ENCODE measurements at places on chromosomes 6 and 20.

GRCh38 chr6:127933852-127934840 lies 33.3 kb upstream of the THEMIS start:
- DNase-seq: no peak

DNA sequence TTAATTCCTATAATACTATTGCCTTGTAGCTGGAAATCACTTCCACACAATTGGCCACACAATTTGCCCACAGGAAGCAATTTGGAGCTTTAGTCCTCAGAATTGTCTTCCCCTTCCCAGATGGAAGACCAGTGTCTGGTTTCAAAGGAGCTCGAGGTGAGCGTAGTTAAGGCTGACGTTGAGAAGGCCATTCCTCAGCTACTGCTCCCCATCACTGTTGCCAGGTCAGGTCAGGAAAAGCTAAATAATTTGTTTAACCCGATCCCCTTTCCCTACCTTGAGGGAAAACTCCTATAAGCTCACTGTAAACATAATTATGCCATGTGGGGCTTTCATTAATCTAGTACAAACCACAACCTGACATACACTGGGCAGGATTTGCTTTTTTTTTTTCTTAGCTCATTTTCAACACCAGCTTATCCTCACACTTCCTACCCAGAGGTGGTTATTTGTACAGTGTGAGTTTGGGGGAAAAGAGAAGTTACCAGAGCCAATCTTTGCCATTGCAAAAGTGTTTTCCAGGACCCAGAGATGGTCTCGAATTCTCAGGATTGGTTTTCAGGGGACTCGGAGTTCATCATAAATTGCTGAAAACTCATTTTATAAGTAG lies 242.7 kb downstream of the CLIC5 start:
- DNase-seq: no peak

DNA sequence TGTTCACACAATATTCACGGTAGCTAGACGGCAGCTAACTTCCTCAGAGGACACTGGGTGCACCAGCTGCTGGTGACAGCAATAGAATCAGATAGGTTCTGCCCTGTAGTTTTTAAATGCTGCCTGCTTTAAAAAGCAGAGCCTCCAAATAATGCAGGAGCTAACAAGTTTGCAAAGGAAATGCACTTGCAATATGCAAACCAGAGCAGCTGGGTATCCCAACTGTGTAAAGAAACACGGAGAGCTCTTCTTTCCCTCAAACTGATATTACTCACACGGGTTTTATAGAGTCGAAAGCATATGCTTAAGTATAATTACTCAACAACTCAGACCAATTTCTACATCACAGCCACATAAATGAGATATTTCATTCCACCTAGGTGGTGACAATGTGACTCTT lies 432.7 kb downstream of the TFAP2A start:
- no peak for DNase-seq

DNA sequence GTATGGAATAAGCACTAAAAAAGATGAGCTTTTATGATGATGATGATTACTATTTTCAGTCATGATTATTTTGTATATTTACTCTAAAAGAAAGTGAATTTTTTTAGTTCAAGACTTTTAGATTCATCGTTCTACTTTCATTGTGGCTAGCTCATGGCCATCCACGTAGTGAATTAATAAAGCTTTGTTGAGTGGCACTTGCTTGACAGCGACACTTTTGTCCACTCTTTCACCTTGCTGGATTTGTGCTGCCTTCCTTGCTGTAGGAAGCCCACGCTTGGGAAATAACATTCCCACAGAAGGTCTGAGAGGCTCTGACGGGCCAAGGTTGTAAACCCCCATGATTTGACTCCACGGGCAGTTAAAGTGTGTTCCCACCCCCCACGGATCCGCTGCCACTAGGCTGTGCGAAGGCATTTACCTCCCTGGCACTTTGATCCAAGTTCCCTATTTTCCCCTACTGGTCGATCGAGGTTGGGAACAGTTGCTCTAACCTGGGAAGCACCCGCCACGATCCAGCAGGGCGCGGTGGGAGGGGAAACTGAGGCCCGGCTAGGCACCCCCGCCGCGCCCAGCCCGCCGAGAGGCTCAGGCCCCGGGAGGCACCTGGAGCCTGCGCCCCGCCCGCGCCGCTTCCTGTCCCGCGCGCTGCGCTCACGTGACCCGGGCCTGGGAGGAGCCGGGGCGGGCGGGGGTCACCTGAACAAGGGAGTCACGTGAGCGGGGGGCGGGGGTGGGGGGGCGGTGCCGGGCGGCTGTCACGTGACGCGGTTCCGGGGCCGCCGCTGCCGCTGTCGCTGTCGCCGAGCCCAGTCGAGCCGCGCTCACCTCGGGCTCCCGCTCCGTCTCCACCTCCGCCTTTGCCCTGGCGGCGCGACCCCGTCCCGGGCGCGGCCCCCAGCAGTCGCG lies at the start of gene IGF2R:
TSS of gene IGF2R (plus strand) at position 788 of the 909 bp plus-strand sequence. CDS start 165 bp downstream, outside the sequence.
- peak; percentile 97 for DNase-seq

DNA sequence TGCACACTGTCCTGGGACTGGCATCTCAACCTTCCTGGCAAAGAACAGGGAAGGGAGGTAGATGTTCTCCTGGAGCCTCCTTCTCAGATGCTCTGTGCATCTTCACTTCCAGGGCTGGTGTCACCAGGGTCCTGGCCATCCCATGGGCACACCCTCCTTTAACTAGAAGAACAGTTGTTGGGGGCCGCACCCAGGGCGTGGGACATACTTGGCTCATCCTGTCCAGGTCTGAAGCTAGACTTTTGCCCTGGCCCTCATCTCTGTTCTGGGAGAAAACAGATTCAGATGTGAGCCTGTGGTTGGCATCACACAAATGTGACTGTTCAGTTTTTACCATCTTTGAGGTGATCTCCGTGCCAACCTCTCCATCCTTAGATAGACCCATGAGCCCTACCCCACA lies 41.6 kb downstream of the FOXC1 start:
- DNase-seq: no peak

DNA sequence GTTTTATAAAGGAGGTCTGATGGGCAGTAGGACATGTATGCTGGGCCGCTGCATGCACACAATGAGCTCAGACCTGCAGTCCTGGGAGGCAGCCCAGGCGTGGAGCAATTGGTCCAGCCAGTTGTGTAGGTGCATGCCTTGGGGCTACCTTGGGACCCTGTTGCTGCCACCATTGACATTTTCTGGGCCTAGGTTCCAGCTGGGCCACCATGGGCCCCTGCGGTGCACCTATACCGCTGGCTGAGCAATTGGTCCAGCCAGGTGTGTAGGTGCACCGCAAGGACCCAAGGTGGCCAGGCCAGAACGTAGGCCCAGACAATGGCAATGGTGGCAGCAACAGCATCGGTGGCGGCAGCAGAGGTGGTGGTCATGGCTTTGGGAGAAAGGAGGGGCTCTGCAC lies 143.9 kb downstream of the PXDC1 start:
- no peak for DNase-seq

GRCh38 chr20:23995905-23996666 lies 7.5 kb upstream of the GGTLC1 start:
- DNase-seq: peak; percentile 73

- no peak for DNase-seq
Measured at GRCh38 chr6:140980265-140980887, 1152.3 kb upstream of the GJE1 start.

GRCh38 chr20:6575912-6576401 lies 191.5 kb upstream of the BMP2 start:
- DNase-seq: no peak

GRCh38 chr6:139367810-139368351 lies 6.6 kb downstream of the CITED2 start:
- no peak for DNase-seq
